ENCODE measurements at places on chromosomes 12 and 14.

DNA sequence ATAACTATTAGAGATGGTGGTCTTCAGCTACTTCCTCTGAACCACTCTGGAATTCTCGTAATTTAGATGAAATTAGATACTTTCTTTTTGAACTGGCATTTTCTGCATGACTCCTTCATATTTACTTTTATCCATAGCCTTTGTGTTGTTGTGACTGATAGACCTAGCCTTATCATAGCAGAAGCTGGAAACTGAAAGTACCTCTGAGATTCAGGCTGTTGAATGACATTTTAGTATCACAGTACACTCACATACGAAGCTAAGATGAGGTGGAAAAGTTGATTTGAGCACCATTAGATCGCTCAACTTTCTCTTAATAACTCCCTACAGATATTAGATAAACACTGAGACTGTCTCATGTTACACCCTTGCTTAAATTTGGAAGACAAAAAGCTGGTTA is 525.1 kb upstream of the FBXO33 start:
- no peak for DNase-seq

- peak; percentile 75 for DNase-seq
Observed at GRCh38 chr14:70641548-70642302, at the start of gene TTC9. Gene TTC9 (plus strand): TSS chr14:70641916. CDS start chr14:70642130, 214 bp downstream.

DNA sequence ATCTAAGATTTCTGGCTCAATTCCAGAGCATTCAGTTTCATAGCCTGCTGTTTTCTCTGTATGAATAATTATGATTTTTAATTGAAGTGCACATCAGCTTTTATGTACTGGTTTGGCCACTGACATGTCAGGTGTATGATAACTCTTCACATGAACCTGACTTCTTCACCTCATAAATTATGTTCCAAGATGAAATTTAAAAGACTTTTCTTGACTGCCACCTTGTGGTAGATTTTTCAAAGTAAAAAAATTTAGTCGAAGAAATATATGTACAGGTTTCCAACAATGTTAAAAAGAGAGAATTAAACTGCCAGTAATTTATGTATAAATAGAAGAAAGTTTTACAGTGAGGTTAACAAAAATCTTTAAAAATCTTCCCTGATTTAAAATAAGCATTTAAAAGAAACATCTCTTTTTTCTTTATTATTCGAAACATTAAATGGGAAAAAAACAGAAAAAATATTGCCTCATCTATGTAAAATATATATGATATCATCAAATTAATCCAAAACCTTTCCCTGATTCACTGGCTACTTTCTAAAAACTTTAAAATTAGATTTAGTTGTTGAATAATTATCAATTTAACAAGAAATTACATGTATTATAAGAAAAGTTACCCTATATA is 124.9 kb upstream of the ATXN7L3B start:
- DNase-seq = peak; percentile 48

GRCh38 chr14:50085570-50086320 is 30.6 kb downstream of the VCPKMT start:
- DNase-seq = no peak

DNA sequence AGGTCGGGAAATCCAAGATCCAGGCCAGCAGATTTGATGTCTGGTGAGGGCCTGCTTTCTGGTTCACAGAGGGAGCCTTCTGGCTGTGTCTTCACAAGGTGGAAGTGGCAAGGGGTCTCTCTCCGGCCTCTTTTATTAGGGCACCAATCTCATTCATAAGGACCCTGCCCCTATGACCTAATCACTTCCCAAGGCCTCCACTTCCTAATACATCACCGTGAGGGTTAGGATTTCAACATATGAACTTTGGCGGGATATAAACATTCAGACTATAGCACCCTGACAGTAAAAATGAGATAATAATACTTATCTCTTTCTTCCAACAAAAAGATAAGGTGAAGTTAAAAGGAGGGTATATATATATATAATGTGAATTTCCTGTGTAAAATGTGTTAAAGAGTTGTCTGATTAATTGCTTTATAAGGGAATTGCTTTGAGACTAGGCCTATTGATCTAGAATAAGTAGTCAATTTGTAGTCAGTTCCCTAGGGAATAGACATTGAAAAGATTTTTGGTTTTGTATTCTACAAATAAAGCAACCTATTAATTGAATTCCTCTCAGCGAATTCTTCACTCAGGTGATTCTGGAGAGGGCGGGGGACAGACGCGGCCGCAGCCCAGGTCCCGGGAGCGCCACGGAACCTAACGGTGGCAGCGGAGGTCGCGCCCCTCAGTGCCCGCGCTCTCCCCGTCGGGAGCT is 516 bp upstream of the LGALS3 start:
- no peak for DNase-seq

GRCh38 chr12:5690240-5690639 is 254.8 kb downstream of the ANO2 start:
- no peak for DNase-seq

- no peak for DNase-seq
Observed at GRCh38 chr14:94751956-94752355, 18.0 kb downstream of the GSC start.

- no peak for DNase-seq
Observed at GRCh38 chr14:58408681-58409215, 13.0 kb downstream of the TOMM20L start.

- DNase-seq = peak; percentile 52
Observed at GRCh38 chr12:108849660-108850059, 7.7 kb downstream of the SSH1 start.

GRCh38 chr12:107547389-107547788 is 138.2 kb upstream of the PWP1 start:
- no peak for DNase-seq

DNA sequence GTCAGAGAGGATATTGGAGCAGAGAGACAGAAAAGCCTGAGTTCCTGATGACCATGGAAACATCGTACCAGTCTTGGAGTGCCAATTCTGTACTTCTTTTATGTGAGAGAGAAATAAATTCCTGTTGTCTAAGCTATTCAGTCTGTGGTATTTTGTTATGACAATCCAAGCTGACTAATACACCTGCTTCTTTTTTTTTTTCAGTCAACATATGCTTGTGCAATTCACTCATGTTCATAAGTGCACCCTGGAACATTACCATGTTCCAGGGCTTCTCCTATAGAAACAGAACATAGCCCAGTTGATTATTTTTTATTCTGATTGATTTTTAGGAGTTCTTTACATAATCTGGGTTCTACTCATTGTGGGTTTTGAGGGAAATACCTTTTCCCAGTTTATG is 1.7 kb upstream of the CHPT1 start:
- DNase-seq = no peak

DNA sequence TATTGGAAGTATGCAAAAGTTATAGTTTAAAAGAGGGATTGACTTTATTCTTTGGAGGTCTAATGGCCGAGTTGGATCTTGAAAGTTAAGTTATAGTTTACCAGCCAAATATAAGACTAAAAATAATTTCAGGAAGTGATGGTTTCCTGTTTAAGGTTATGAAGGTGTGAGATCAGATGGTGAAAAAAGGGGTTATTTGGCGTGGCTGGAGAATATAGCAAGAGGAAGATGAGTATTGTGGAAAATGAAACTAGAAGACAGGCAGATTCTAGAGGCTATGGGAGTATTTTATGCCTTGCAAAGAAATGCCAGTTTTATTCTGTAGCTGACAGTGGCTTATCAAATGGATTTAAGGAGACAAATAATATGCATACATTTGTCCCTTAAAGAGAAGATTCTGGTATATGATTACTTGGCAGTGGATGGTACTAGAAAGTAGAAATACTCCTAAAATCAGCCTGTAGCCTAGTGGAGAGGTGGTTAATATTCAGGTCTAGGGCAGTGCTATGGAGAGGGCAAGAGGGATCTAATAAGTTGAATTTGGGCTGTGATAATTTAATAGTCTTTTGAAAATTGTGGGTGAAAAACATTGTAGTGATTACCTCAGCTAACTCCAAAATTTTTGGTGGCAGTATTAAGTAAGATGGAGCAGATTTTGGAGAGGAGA is 1091.8 kb upstream of the ATXN7L3B start:
- no peak for DNase-seq

GRCh38 chr14:91004987-91005386 is 55.5 kb downstream of the RPS6KA5 start:
- DNase-seq = no peak

GRCh38 chr12:33044447-33044846 is 147.9 kb upstream of the PKP2 start:
- DNase-seq = no peak

DNA sequence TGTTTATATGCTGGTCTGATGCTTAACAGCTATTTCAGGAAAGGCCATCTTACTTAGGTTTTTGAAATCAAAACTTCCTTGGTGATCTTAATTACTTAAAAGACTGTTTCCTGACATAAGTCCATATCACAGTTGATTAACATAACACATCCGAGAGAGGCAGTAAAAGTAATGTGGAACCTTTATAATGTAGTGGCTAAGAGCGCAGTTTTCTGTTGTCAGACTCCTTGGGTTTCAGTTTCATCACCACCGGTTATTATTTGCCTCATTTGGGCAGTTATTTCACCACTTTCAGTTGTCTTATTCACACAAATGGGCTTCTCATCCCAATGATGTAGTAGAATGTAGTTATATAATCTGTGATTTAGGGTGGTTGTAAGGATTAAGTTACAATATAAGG is 30.9 kb downstream of the TBC1D15 start:
- DNase-seq = no peak

GRCh38 chr12:52044292-52044983 is 6.8 kb upstream of the NR4A1 start:
- DNase-seq = no peak

GRCh38 chr12:67940780-67941243 is 48.4 kb upstream of the IFNG-AS1 start:
- DNase-seq = no peak

GRCh38 chr14:68380329-68380741 is 412.5 kb downstream of the ZFP36L1 start:
- no peak for DNase-seq

DNA sequence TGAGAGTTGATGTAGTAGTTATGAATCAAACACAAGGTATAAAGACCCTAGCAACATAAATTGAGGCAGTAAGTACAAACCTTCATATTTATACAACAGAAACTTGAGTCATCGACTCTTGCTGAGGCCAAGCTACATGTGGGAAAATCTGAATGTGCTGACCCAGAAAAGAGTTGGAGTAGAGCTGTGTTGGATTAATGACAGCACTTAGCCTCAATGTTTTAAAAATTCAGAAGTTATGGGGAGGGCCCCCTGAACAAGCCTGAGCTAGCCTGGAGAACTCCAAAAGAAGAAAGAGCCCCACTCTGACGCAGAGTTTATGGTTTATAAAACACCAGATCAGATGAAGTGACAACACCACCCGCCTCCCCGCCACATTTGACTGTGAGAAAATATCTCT is 100.0 kb downstream of the DUSP6 start:
- no peak for DNase-seq

DNA sequence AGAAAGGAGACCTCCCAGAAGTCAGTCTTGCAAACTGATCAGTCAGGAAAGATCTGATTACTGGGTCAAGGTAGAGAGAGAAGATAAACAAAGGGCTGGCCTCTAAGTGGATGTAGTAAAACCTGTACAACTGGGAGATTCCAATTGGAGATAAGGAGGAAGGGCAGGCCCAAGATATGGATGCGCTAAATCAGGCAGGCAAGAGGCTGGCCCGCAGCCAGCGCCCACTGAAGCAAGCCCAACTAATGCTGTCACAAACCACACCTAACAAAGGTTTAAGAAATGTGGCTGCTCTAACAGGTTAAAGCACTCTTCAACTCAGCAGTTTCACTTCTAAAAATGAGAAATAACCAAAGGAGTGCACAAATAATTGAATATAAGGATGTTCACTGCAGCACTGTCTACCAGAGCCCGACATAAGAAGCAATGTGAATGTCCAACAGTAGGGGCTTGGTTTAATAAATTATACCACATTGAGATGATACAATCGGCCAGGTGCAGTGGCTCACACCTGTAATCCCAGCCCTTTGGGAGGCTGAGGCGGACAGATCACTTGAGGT is 4.7 kb downstream of the GLTP start:
- no peak for DNase-seq

DNA sequence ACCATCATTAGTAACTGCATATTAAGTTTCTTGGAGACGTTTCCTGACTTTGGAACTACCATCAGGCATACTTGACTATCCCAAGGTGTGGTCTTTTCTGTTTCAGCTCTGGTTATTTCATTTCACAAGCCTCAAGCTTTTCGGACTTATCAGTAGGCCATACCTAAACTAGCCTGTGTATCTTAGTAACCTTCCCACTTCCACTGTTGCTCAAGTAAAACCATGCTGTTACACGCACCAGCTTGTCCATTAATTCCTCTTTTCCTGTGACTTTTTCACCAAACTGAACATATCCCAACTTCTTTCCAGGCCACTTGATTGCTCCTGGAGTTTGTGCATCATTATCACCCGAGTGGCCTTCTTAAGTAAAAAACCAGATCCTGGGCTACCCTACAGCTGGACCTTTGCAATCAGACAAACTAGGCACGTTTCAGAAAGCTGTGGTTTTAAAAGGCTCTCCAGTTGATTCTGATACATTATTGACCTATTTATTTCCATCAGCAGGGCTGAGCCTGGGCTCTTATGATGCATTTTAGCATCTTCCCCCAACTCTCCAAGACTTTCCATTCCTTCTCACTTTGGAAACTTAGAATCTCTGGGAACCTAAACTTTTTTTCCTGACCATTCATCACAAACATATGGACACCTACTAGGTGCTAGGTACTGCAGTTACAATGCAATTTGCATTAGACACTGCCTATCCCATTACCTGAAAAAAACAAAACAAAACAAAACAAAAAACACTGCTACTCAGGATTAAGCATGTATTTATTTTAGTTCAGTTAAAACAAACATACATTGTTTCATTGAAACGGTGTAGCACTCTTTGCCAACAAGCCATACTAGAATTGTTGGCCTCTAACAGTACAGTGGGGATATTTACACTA is 14.9 kb downstream of the SLC38A2 start:
- peak; percentile 39 for DNase-seq

GRCh38 chr12:56087220-56087619 is 7.3 kb downstream of the ERBB3 start:
- DNase-seq = no peak

DNA sequence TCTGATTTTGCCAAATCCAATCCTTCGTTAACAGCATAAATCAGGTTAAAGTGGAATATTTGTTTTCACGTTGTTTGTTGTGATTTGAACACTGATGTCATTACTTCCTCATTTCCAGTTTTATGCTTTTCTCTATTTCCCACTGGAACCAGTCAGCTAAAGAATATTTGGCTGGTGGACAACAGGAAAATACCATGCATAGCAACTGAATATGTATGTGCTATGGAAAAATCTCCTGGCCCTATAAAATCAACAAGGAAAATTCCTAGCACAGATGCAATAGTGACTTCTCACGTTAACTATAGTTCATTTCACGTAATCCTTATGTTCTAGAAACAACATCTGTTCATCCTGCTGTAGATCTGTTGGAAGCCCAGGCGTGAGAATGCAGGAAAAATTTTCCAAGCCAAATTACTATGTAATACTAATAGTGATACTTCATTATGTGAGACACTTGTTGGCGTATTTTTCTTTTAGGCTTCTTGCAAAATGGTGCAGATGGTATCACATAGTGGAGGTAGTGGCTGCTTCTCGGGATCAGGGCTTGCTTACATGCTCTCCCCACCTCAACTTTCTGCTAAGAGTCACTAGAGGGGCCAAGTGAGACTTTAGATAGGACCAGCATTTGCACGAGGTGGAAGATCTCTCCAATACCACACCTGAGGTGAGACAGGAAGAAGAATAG is 86.3 kb upstream of the USP44 start:
- DNase-seq = no peak
